ENCODE measurements at places on chromosomes 2 and 18.
A peak's percentile ranks its signal among the peaks of the same experiment; 100 is the strongest.

DNA sequence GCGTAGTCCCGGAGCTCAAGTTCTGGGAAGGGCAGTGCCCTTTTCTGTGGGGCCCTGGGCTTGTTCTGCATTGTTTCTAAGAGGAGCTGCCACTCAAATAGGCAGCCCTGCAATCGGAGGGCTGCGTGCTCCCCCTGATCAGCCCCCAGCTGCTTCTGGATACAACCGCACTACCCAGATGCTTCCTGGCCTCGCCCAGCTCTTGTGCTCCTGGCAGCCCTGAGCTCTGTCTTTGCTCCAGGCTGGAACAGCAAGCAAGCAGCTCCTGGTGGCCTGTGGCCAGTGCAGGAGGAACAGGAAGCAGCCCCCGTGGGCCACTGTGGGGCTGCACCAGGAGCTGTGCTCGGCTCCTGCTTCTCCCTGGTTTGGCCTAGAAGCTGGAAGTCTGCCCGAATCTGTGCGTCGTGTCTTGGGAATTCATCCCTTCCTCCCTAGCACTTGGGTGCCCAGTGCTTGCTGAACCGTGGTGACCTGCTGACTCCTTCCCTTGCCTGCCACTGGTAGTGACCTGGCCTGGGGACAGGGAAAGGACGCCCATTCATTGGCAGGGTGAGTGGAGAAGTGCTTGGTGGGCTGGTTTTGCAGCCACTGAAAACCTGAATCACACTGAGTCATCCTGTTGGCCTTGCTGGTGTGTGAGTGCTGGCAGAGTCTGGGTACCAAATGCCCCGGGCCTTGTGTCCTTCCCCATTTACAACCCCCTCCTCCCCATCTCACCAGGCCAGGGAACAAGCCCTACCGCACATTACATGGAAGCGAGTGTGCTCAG, 27.3 kb upstream of the NTSR2 start:
- DNase-seq = no peak

- no peak for DNase-seq
Observed at GRCh38 chr2:66577321-66578053, 142.6 kb downstream of the MEIS1 start.

DNA sequence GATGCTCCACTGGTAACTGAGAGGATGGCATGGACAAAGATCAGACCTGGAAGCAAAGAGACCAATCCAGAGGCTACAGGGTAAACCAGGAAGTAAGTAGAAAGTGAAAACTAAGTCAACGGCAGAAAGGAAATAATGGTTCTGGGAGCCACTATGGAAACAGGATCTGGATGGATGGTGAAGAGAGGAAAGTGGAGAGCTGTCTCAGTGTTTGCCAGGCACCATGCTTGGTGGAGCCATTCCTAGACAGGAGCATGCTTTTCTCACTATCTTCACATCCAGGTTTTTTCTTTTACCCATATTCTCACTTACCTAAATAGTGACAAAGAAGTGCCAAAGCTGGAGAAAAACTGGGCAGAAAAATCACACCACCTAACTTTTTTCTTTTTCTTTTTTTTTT, 22.2 kb downstream of the ZNF521 start:
- DNase-seq = no peak

- DNase-seq = no peak
Observed at GRCh38 chr2:15582710-15583357, 8.8 kb upstream of the DDX1 start.

DNA sequence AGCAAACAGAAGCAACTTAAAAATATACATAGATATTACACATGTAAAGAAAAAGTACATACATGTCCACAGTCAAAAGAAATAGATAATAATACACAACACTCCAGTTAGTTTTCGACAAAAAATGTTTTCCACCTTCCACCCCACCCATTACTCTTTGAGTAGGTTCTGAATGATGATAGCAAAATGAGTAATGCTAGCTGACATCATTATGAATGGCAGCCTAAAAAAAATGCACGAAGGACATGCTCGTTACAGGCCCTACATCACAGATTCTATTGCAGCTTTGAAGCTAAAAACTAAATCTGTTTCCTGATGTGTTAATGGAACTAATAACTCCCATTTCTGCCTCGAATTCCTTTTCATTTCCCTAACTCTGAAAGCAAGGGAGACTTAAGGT, 578.7 kb upstream of the NETO1 start:
- no peak for DNase-seq

DNA sequence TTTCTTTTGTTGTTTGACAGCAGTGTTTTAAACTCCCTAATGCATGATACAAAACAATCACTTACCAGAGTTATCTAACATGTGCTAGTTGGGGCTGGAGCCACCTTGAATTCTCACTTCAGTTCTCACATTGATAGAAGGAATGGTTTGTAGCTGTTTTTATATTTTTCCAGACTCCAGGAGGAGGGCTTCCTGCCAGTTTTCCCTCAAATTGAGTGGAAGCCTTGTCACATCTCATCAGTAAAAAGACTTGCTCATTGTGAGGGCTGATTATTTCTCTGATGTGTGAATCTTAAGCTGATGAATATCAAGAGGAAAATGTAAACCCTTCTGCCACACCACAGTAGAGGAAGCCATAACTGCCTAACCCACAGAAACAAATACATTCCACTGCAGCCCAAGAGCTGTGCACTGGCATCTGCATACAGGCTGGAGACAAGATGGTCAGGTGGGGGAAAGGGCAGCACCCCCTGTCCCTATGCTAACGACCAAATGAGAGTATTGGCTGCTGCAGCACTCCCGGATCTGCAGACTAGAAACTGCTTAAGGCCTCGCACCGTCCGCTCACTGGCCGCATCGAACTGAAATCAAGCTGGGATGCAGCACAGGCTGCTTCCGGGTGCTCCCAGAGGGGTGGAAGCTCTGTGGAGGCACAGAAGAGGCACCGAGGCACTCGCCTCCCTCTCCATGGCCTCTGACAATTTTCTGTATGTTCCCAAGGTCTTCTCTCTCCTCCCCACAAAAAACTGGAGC, 73.7 kb upstream of the TPO start:
- DNase-seq = no peak

DNA sequence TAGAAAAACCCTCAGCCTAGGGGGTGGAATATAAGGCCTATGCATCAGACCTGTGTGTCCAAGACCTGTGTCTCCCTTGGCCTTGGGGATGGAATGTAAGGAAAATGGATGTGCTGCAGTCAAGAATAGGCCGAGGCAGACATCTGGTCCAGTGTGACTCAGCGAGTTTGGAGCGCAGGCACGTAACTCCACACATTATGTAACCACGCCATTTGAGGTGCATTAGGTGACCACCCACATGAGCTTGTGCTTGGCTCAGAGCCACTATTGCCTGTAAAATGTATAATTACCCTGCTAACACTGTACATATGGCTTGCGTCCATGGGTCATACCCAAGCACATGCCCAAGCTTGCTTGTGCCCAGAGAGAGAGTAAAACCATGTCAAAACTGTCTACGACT, 580.9 kb upstream of the HNMT start:
- no peak for DNase-seq

- DNase-seq = no peak
Observed at GRCh38 chr2:170462433-170463205, 252.5 kb upstream of the SP5 start.

GRCh38 chr18:32086881-32087280, 4.8 kb upstream of the RNF138 start:
- no peak for DNase-seq

DNA sequence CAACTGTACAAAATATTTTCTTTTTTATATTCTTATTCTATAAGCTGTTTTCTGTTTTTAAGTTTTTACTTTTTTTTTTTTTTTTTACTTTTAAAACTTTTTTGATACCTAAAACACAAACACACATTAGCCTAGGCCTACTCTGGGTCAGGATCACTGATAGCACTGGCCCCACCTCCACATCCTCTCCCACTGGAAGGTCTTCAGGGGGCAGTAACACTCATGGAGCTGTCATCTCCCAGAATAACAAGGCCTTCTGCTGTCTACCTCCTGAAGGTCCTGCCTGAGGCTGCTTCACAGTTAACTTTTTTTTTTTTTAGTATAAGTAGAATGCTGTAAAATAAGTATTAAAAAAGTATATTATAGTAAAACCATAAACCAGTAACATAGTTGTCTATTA, 415.1 kb downstream of the PTPRM start:
- no peak for DNase-seq

DNA sequence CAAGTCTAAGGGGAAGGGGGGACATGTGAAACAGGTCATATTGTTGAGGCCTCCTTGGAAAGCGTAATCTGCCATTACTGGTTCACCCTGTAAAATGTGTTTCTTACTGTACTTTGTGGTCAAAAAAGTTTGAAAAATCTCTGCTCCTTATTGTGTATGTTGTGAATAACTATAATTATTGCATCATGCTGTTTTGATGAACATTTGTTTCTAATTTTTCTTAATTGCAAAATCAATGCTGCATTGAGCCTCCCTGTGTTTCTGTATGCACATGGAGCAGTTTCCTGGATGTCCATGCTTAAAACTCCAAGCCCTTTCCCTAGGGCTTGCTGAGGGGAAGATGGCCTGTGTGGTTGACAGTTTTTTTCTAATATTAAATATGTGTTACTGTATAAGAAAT, 158.6 kb downstream of the RNF144A start:
- DNase-seq = no peak

DNA sequence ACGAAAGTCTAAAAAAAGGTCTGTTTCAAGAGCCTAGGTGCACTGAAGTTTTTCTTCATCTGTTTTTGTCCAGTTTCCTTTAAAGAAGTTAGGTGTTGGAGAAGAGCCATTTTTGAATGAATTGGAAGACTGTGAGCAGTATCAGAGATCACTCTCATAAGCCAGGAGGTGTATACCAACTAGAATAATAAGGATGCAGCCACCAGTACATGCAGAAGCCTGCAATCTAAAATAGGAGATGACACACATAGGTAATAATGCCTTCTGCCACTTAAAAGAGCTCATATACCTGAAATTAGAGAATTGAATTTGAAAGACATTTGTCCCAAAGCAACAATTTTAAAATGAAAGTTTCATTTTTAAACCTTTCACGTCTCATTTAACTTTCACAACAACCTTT, 81.7 kb downstream of the RBMS1 start:
- no peak for DNase-seq

- no peak for DNase-seq
Observed at GRCh38 chr2:127439343-127439742, 21.1 kb downstream of the PROC start.

GRCh38 chr2:209986415-209986814, 16.0 kb upstream of the RPE start:
- no peak for DNase-seq

GRCh38 chr2:191701696-191702095, 23.8 kb downstream of the NABP1 start:
- DNase-seq = no peak

DNA sequence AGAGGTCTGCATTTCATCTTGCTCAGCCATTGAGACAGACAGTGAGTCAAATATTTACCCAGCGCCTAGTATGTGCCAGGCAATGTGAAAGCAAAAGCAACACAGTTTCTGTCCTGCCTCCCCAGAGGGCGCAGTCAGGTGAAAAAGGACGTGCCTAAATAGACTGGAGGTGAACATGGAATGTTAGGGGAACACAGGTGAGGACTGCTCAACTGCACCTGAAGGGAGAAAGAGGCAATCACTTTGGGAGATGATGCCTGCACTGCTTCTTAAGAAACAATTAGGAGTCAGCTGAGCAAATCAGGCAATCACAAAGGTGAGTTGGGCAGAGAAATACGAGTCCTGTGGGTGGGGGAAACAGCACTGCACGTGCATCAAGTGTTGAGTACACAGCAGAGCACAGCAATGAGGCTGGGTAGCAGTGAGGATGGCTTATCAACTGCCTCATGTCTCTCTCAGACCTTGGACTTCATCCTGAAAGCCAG, 218.3 kb upstream of the SMAD7 start:
- DNase-seq = no peak

- no peak for DNase-seq
Observed at GRCh38 chr18:78559584-78559983, 420.0 kb upstream of the SALL3 start.

- no peak for DNase-seq
Observed at GRCh38 chr2:12175323-12175722, 428.9 kb downstream of the LPIN1 start.

DNA sequence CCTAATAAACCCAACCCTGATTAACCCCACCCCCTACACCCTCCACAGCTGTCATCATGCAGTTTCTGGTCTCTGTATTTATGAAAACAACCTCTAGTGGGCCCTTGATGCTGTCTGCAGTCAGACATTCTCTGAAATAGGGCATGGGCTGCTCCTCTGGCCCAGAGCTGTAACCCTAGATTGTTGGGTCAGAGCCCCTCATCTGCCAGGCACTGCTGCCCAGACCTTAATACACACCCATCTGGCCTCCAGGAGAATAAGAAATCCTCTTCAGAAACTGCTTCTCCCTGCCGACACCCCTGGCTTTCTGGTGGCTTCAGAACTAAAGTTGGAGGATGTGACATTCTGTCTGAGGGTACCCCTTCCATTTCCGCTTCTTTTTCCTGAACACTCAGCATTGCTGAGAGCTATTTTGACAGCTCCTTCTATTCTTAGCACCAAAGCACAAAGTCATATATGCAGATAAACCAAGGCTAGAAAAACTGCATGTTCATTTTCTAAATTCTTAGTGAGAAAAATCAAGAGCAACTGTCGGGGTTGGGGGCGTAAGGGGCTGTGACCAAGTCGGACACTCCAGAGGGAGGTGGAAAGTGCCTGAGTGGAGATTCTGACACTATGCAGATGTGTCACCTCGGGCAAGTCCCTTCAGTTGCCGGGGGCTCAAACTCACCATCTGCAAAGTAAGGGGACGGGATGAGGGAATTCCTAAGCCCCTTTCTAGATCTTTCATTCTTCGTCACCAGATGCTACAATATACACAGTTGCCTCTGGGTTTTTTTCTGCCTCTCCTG, 28.7 kb downstream of the SRSF7 start:
- peak; percentile 77 for DNase-seq

DNA sequence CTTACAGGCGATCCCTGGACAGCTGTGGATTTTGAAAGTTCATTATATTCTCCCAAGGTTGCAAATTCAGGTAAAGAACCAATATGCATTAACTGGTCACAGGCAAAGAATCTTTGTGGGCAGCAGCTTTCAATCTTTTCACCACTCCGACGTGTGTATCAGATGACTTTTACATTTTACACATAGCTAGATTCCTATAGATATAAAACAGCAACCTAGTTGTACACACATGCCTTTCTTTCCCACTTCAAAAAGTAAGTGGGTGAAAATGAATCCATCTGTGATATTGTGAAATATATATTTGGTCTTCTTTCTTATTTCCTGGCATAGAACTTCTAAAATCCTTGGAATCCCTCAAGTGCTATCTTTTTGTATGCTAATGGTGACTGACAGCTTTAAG, 72.5 kb downstream of the SCG2 start:
- DNase-seq = no peak

DNA sequence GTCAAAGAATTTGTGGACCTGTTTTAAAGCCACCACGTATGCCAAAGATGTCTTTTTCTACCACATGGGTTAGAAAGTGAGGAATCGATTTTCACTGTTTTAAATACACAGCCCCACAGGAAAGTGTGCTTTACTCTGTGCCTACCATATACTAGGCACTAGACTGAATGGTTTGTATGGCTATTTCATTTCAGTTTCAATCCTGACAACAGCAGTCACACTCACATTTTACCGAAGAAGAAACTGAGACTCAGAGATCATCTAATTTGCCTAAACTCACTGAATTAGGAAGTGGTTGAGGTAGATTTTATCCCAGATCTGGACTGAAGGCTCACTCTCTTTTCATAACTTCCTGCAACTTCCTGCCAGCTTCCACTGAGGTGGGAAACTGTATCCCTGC, 176.4 kb downstream of the ALK start:
- DNase-seq = no peak
